Cerebellar cortex (tissue), 1 donor: ENCODE measurements at places on chromosomes 4 and X.

DNA sequence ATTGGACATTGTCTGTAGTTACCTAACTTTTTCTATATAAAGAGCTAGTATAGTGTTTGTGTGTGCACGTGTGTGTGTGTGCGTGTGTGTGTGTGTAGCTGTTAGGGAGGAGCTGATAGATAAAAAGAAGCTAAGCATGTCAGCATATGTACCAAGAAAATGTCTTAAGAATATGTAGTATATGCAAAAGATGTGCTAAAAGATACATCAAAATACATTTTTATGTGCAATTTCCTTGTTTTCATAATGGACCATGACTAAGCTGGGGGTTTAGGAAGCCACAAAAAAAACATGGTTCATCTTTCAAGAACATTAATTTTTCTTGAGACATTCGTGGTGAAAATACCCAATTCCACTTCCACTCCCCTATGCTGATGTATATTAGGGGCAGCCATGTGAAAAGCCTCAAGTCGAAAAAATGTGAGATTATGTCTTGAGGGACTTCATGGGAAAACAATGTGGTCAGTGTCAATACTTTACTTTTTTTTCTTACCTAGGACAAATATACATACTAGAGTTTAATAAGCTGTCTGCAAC lies 1599.7 kb downstream of the ARAP2 start:
- no peak for DNase-seq

DNA sequence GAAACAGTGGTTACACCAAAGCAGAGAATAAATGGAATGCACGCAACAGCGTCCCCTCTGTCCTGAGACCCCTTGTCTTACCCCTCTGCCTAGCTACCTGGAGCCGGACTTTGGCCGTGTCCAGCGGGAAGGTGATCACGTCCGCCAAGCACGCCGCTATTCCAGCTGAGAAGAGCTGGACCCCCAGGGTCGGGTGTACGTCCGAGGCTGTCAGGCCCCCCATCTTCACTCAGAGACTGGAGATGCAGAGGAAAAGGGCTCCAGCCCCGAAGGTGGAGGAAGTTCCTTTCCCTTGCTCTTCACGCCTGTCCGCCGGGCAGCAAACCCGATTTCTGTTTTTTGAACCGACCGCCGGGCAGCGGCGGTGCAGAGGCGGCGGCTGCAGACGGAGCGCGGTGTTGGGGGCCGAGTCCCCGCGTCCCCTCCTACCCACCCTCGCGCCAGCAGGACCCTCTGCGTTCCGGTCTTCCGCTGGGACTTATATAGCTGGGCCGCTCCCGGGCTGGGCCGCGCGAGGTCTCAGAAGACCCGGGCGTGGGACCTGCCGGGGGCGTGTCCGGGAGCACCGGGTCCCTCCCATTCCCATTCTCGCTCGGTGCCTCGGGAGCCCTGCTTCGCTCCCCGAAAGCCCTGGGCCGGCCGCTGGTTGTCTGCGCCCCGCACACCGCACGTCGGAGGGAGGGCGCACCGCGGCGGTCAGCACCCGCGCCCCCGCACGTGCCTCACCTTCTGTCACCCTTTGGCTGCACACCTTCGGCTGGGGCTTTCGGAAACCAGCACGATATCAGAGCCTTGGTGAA lies at the start of gene UCP1:
Gene UCP1, minus strand, starts transcription at position 455 of the 800 bp plus-strand sequence. Its CDS starts 232 bp downstream, at position 223.
- DNase-seq: no peak

GRCh38 chrX:155867821-155868220 lies 13.3 kb upstream of the VAMP7 start:
- no peak for DNase-seq

DNA sequence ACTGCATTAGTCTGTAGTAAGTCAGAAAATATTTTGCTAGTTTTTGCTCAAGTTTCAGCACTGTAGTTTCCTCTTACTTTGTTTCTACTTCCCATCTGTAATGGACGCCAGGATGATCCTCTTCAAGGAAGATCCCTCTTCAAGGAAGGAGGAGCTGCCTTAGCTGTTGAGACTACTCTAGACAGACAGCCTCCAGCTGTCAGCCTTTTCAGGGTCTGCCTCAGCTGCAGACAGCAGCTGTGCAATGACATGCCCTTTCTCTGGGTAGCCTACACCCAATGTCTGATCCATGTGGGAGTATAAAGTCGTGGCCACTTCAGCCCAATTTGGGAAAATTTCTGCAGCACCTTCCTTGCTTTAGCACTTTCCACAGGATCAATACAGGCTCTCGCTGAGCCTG lies 281.0 kb upstream of the MAOA start:
- DNase-seq: no peak

DNA sequence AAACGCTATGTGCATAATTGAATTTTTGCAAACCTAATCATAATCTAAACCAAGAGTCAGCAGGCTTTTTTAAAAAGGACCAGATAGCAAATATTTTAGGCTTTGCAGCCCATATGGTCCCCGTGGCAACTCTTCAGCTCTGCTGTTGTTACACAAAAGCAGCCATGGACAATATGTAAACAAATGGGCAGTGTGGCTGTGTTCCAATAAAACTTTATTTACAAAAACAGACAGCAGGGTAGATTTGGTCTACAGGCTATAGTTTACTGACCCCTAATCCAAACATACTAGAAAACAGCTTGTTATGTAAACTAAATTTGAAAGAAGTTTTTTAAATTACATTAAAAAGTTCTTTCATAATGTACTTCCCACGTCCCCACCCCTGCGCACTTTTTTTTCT lies 53.1 kb downstream of the FUNDC1 start:
- no peak for DNase-seq

GRCh38 chrX:134146493-134146892 lies 90.5 kb upstream of the CCDC160 start:
- no peak for DNase-seq

DNA sequence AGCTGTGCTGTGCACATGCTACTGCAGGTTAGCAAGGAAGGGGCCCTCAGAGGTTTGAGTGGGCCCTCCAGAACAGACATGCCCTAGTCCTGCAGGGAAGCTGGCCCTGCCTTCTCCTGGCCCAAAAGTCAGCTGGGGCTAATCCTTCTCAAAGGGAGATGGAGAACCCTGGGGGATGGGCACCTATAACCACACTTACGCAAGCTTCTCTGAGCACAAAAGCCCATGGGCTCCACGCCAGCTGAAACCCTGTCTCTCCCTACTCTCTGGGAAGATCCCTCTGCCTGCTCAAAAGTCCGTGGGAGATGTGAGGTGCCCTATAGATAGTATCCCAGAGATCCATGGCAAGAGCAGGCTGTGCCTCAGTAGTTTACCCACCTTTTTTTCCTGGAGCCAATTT lies 58.9 kb upstream of the DKK2 start:
- no peak for DNase-seq
